ENCODE measurements at places on chromosomes 16 and 17.

GRCh38 chr16:29011851-29012250, 27.0 kb downstream of the LAT start:
- no peak for DNase-seq

- DNase-seq: no peak
Observed at GRCh38 chr17:58508341-58509067, 5.9 kb downstream of the MTMR4 start.

GRCh38 chr16:50879873-50880695, 138.2 kb downstream of the CYLD start:
- no peak for DNase-seq

GRCh38 chr17:9220398-9221146, 199.3 kb downstream of the NTN1 start:
- no peak for DNase-seq

DNA sequence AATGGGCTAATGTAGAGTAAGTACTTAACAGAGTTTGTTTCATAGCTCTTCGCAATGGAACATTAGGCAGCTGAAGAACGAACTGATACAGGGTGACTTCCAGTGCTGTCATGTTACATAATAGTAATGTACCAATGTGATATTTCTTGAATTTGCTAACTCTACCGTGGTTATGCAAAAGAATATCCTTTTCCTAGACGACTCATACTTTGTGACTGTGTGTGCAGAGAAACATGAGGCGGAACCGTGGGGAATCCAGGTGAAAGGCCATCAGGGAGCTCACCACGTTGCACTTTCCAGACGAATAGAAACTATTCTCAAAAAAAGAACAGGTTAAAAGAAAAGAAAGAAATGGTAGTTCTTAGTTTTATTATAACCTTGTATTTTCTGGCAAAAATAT, 13.2 kb downstream of the NOB1 start:
- DNase-seq: no peak

DNA sequence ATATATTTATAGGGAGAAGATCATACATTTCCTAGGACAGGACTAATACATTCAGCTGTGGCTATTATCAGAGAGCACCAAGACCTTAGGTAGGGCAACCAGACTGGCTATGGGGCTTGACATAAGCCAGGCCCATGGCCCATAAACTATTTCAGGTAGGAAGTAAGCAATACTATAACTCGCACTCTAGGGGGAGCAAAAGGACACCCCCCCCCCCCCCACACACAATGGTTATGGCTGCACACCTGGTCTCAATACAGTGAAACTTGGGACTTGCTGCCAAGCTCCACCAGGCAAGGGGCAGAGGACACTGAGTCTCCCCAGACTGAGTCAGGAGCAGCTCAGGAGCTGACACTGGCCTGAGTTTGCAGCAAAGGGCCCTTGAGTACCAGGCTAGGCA, 348.9 kb upstream of the ASIC2 start:
- no peak for DNase-seq

GRCh38 chr16:56609463-56609921, 1.1 kb downstream of the MT2A start:
- peak; percentile 82 for DNase-seq

GRCh38 chr17:21376759-21377690, 868 bp downstream of the KCNJ12 start:
- DNase-seq: no peak
